Pons (tissue), 1 donor: ENCODE measurements at places on chromosomes 1 and 21.
A peak's percentile ranks its signal among the peaks of the same experiment; 100 is the strongest.

- DNase-seq: no peak
Observed at GRCh38 chr1:3735688-3736087, 16.6 kb upstream of the CCDC27 start.

DNA sequence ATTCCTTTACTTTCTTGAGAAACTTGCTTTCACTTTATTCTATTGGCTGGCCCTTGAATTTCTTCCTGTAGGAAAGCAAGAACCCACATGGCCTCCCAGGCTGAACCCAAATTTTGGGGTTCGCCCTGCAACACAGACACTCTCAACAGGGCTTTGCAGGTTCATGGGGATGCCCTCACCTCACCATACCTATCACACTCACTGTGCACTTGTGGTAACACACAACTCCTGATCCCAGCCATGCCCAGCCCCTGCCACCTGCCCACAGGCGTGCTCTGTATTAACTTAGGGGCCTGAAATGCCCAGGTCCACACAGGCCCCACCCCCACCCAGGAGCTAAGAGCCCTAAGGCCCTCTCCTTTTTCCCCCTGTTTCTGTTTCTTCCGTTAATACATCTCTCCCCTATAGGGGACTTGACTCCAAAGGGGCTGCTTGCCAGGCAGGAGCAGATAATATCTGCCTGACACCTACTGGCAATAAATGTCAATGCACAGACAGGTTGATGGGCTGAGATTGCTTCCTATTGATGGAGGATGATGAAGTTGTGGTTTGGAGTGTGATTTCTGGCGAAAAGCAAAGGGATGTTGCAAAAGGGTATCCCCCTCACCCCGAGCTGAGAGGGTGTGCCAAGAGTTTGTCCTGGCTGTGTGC is 171.5 kb downstream of the AJAP1 start:
- peak; percentile 73 for DNase-seq

DNA sequence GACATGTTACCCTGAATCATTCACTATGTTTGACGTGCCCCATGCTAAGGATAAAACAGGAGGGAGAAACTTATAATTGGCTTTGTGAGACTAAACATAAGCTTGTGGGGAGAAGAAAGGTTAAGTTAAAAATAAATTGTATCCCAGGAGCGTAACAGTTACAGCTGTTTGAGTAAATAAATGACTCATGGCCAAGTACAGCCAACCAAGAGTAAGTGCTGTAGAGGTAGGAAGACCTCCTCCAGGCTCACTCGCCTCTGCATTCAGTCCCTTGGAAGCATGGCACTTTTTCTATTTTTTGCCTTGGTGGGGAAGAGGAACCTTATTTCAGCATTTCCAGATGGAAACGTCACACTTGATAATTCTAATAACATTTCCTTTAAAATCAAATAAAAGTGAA is 116.5 kb downstream of the ZP4 start:
- DNase-seq: no peak

GRCh38 chr1:159562680-159563079 is 24.9 kb upstream of the APCS start:
- no peak for DNase-seq

- no peak for DNase-seq
Observed at GRCh38 chr1:220307607-220308006, 35.4 kb upstream of the RAB3GAP2 start.

DNA sequence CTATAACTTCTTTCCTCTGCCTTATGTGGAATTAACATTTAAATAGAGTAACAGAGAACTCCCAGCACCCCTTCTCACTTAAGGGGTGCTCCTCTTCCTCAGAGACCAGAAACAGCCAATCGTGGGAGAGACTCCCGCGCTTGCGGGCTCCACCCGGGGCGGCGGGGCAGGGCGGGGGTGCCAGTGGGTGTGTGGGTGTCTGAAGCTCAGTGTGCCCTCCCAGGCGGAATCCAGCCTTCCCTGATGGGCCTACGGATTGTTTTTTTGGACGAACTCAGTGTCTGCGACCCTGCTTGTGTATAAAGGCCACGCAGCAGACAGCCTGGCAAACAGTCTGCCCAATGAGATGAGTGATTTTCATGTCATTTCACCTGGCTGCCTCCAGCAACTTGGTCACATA is 6.2 kb downstream of the RCC2 start:
- no peak for DNase-seq

- no peak for DNase-seq
Observed at GRCh38 chr1:191804311-191804710, 354.0 kb upstream of the RGS18 start.

DNA sequence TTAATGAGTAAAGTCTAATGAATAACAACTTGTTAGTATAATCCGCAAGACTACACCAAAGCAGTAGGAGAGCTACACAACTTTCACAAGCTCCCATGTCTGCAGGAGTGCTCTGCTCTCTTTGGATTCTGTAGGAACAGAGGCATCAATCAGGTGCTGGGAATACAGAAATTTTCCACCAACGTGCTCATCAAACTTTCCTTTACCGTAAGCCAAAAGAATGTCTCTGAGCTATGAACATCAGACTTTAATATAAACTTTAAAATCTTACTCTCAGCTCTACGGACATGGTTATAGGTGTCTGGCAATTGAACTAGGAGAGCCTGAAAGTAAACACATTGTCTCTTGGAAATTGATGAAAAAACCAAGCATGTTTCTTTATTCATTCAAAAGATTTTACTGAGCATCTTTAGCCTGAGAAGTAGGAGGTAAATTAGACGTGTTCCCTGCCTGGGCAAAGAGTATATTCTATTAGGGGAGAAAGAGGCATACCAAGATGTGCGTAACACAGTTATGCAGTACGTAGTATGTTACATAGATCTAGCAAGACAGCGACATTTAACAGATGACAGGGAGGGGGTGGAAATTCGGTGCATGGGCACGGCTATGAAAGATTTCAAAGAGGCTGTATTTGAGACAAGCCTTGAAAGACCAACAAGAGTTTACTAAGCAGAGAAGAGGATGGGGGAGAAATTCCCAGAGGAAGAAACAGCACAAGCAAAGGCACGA is 85.2 kb downstream of the TM2D1 start:
- DNase-seq: no peak

DNA sequence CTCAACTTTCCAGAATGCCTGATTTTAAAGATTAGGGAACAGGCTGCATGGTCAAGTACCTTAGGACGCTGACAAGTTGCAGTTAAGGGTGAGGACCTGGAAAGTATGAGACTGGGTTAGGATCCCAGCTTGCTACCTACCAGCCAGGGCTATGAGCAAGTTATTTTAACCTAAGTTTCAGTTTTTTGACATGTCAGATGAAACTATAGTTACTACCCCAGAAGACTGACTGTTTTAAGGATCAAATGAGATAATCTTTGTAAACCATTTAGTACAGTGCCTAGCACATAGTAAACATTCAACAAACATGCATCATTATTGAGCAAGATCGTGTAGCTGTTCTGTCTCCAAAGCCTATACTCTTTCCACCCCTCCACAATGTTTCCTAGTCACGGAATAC is 14.4 kb downstream of the THEMIS2 start:
- DNase-seq: no peak

GRCh38 chr21:42562816-42563215 is 49.2 kb downstream of the SLC37A1 start:
- no peak for DNase-seq

- DNase-seq: peak; percentile 9
Observed at GRCh38 chr1:19811206-19811851, 3.8 kb downstream of the RNF186 start.

DNA sequence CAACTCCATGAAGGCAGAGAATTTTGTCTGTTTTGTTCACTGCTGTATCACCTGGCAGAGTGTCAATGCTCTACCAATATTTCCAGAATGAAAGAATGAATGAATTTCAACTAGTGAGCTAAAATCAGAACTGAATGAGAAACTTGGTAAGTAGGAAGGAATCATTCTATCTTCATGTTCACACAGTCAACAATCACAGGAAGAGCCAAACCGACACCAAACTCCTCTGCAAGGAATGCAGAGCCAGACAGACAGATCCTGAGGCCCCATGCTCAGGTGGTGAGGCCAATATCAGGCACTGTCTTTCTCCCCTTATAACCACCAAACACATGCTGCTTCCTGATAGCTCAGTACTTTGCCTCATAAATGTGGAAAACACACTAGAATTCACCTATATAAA is 139.1 kb downstream of the SLC45A1 start:
- DNase-seq: no peak

DNA sequence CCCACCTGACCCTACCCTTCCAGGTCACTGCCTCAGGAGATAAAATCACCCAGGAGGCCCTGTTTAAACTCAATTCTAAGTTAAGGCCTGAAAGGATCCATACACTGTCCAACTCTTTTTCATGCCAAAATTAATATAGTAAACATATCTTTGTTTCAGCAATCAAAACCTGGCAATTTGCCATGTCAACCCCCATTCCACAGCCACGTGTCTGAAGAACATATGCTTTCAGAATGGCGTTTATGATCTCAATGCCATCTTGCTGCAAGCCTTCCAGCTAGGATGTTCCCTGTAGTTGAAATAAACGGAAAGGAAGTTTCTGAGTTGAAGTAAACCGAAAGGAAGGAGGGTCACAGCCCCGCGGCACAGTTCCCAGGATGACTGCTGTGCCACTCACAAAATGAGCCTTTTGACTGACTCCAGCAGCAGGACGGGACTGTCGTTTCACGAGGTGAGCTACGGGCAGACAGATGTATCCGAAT is 472.0 kb downstream of the SMYD3 start:
- DNase-seq: no peak

GRCh38 chr21:30227633-30228404 is 11.9 kb upstream of the CLDN8 start:
- peak; percentile 35 for DNase-seq

DNA sequence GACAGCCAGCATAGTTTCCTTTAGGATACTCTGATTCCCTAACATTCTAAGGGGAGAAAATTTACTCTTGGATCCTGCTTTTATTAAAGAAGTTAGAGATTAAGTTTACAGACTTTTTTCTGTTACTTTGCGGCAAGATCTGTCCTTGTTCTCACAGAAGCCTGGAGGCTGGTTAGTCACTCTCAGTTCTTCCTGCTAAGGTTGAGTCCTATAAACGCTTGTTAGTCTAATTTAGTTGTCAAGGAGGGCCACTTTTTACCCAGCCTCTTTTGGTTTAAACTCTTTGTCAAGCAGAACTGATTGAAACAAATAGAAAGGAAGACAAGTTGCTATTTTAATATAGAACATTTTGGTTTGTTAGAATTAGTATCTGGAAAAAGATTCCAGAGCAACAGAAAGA is 89.7 kb downstream of the C21orf91 start:
- no peak for DNase-seq

- no peak for DNase-seq
Observed at GRCh38 chr1:63732666-63733065, 41.2 kb upstream of the ROR1 start.

DNA sequence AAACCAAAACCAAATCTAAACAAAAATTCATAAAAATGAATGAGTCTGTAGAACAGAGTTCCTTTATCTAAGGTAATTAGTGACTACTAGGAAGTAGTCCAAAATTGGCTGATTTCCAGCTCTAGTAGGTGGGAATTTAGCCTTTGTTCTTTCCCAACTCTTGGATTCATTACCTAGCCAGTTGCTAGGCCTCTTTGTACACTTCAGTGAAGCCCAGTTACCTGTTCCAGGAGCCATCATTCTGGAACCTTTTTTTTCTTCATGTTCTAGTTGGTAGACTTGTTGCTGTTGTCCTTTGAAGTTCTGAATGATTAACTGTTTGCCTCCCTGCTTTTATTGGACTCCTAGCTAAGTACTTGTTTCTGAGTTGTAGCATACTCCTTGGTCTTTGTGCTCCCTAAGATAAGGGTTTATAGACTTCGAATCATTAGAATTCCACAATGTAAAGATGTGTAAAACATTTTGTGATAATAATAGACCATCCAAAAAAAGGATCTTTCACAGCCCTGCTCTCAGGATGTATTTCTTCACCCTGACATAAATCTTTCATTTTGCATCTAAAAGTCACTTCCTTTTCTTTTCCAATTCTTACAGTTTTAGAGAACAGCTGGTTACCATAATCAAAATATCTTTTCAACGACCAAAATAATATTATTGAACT is 9.8 kb downstream of the PLA2G4A start:
- DNase-seq: no peak

DNA sequence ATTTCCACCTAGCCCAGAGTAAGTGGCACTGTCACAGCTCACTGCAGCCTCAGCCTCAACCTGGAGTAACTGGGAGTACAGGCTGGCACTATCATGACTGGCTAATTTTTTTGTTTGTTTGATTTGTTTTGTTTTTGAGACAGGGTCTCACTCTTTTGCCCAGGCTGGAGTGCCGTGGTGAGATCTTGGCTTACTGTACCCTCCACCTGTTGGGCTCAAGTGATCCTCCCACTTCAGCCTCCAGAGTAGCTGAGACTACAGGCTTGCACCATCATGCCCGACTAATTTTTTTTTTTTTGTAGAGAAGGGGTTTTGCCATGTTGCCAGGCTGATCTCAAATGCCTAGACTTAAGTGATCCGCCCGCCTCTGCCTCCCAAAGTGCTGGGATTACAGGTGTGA is 2.5 kb downstream of the UCK2 start:
- DNase-seq: no peak
